ENCODE measurements at places on chromosomes 1 and 21.

- DNase-seq = no peak
These were observed 77.6 kb downstream of the PLXNA2 start for GRCh38 chr1:208166340-208167138.

- no peak for DNase-seq
These were observed 1719.5 kb downstream of the MRPL39 start for GRCh38 chr21:23887725-23888306.

GRCh38 chr1:179127163-179127895, 45.5 kb downstream of the TOR3A start:
- no peak for DNase-seq

- no peak for DNase-seq
These were observed 32.2 kb upstream of the SNX27 start for GRCh38 chr1:151579436-151580225.

DNA sequence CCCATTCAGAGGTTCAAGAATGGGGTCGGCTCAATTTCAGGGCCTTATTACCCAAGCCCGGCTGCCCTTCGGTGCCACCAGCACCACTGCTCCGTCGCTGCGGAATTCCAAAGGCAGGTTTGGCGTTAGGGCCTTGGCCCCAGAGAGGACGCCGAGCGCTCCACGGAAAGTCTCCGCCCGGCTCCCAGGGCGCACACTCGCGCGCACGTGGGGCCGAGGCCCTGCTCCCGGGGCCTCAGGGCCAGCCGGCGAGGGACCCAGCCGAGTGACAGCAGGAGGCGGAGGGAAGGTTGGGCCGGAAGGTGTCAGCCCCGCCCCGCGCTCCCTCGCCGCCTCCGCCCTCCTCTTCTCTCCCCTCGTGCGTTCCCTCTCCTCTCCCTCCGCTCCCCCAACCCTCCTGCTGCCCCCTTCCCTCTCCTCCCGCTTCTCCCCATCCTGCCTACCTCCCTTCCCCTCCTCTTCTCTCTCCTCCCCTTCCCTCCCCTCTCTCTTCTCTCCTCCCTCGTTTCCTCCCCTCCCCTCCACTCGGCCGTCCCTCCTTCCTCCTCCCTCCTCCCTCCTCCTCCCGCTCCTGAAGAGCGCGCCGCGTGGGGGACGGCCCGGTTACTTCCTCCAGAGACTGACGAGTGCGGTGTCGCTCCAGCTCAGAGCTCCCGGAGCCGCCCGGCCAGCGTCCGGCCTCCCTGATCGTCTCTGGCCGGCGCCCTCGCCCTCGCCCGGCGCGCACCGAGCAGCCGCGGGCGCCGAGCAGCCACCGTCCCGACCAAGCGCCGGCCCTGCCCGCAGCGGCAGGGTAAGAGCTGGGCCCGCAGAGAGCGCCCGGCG, at the start of gene ETS2:
Gene ETS2 (plus strand): TSS at position 602 of the 825 bp plus-strand sequence. CDS start 4,106 bp downstream, outside the sequence.
- peak; percentile 36 for DNase-seq

DNA sequence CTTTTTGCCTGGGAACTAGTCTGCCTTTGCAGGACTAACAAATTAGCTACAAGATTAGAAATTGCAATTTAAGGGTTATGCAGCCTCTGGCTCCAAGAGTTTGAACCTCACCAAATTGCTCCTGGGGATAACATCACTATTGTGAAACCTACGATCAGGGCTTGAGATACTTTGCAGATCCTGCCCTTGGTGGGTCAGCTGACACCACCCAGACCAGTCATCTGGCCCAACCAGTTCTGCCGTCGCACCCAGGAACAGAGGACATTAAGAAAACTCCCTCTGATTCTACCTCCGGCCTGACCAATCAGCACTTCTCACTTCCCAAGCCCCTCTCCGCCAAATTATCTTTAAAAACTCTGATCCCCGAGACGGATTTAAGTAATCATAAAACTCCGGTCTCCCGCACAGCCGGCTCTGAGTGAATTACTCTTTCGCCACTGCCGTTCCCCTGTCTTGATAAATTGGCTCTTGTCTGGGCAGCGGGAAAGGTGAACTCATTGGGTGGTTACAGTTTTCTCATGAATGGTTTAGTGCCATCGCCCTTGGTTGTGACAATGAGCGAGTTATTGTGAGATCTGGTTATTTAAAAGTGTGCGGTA, 32.9 kb upstream of the B3GALT5 start:
- DNase-seq = no peak

- DNase-seq = no peak
These were observed 9.7 kb downstream of the MACF1 start for GRCh38 chr1:39214021-39214713.

GRCh38 chr1:16976966-16977365, 3.5 kb downstream of the MFAP2 start:
- DNase-seq = no peak

DNA sequence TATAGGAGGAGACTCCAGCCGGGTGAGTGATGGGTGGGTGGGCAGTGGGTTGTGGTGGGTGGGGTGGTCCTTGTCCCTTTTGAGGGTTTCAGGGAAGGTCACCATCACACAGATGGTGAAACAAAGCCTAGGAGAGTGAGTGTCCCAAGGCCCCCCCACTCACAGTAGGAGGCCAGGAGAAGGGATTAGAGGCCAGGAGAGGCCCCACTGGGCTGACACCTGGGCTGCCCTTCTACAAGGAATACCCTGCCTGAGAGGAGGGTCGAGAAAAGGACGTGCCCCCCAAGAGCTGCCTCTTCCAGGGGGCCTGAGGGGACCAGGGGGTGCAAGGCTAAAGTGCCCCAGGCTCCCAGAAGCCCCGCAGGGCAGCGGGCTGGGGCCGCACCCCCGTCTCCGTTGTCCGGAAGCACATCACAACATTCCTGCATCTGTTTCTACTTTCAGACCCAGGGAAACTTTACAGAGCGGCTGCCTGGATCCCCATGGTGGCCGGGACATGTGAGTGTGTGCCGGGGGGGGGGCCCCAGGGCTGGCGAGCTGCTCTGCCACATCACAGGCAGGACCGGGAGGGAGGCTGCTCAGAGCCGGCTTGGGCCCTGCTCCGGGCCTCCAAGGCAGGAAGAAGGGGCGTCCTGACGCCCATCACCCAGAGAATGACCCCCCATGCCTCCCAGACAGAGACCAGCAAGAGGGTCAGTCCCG, 68.2 kb downstream of the ARHGEF16 start:
- no peak for DNase-seq

GRCh38 chr1:24443241-24443656, 27.6 kb downstream of the NIPAL3 start:
- no peak for DNase-seq

DNA sequence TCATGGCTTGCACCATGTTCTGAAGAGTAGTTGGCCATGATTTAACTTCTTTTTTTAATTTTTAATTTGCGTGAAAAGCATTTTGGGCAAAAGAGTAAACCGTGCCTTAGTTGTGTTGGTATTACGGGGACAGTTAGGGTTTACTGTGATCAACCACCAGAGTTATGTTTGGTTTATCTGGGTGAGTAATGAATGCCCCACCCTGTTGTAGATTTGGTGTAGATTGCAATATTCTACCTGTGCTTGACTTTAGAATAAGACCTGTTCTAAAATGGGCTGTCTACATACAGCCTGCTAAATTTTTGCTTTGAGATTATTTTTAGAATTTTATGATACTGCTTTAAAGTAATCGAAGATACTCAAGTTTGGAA, 1.4 kb downstream of the USP25 start:
- no peak for DNase-seq

GRCh38 chr1:53025034-53025768, 36.8 kb upstream of the PODN start:
- no peak for DNase-seq

DNA sequence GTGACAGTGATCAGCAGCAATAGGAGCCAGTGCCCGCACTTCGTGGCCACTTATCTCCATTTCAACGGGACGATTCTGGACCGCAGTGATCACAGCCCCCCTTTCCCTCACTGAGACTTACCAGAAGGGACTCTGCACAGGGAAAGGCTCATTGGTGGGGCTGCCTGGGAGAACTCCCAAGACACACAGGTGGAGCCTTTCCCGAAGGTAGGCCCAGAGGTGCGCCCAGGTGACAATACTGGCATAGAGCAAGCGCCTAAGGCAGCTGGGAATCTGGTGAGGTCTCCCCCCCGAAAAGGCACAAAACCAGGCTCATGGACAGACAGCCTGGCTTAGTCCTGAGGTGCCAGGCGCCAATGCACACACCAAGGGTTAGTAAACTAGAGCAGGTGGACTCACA, 318.9 kb downstream of the AJAP1 start:
- no peak for DNase-seq

- DNase-seq = no peak
These were observed 489 bp downstream of the CELSR2 start for GRCh38 chr1:109249654-109250401.

DNA sequence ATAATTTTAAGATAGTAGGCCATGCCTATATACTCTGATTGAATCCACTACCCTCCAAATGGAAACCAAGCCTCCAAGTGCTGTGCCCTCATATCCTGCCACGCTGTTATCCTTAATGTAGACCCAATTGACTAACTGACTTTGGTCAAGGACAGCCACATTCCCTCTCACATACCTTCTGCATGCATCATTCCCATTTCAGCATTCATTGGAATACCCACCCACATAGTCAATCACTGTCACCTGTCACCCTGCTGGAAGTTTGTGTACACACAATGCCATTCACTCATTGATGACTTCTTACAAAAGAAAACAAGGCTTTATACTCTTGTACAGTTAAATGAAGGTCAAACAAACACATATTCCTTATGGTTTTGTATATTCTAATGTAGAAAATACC, 221.1 kb upstream of the PBX1 start:
- DNase-seq = no peak

- DNase-seq = peak; percentile 16
These were observed 77.0 kb downstream of the CTH start for GRCh38 chr1:70487910-70488665.

GRCh38 chr1:28130901-28131300, 42.5 kb upstream of the EYA3 start:
- DNase-seq = no peak

DNA sequence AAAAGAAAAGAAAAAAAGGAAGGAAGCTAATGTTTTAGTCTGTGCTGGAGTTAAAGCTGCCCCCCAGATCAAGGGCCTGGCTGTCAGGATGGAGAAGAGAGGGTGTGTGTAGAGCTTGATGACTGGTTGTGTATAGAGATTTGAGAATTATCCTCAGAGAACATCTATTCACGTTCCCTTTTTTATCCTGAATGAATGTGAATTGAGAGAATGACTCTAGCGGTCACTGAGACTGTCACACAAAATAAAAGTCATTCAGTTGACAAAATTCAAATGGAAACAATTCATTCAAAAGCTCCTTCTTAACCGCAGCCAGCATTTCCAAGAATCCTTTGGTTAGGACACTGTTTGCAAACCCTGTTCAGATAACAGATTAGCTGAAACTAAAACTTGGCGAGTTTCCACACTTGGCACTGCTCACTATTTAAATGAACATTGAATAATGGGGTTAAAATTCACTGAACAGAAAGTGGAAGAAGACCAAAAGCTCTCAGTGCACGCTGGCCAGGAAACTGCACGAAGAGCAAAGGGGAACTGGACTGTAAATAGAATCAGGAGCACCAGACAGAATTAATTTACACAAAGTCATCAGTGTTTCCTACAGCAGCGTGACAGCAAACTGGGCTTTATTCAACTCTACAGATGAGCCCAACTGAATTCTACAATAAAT, 13.6 kb upstream of the FAM89A start:
- peak; percentile 4 for DNase-seq

- DNase-seq = no peak
These were observed 65.1 kb upstream of the DUSP10 start for GRCh38 chr1:221806984-221807383.

GRCh38 chr1:30988045-30988444, 77.5 kb downstream of the PUM1 start:
- no peak for DNase-seq

- no peak for DNase-seq
These were observed 2.9 kb downstream of the CHAF1B start for GRCh38 chr21:36388096-36388495.

GRCh38 chr1:227140376-227140775, 177.9 kb downstream of the CDC42BPA start:
- no peak for DNase-seq

DNA sequence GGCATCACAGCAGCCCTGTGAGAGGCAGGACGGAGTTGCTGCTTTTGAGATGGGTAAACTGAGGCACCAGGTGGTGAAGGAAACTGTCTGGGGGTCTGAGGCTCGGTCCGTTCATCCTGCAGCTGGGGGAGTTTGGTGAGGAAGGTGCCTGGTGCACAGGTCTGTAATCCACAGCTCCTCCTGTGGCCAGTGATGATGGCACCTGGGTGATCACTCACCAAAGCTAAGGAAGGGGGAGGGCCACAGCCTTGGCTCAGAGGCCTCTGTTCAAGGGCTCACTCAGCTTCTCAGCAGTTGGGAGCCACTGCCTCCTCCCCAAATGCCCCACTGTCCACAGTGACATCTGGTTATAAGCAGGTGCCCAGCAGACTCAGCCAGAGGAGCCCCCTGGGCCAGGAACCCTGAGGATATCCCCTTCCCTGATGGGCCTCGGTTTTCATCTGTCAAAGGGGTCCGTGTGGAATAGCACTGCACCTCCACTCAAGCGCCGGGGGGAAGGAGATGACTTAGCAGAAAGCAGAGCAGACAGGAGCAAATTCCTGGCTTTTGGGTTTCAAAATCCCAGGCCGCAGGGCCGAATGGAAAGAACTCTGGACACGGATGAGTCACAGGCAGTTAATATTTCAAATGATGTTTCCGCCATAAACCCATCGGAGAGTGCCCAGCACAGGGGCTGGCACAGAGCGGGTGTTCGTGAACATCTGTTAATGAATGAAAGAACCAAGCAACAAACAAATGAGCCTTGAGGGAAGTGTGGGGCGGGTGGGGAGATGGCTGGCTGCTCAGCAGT, 82.8 kb downstream of the DMRTB1 start:
- no peak for DNase-seq

- DNase-seq = no peak
These were observed 109.0 kb downstream of the ETS2 start for GRCh38 chr21:38914528-38915293.

DNA sequence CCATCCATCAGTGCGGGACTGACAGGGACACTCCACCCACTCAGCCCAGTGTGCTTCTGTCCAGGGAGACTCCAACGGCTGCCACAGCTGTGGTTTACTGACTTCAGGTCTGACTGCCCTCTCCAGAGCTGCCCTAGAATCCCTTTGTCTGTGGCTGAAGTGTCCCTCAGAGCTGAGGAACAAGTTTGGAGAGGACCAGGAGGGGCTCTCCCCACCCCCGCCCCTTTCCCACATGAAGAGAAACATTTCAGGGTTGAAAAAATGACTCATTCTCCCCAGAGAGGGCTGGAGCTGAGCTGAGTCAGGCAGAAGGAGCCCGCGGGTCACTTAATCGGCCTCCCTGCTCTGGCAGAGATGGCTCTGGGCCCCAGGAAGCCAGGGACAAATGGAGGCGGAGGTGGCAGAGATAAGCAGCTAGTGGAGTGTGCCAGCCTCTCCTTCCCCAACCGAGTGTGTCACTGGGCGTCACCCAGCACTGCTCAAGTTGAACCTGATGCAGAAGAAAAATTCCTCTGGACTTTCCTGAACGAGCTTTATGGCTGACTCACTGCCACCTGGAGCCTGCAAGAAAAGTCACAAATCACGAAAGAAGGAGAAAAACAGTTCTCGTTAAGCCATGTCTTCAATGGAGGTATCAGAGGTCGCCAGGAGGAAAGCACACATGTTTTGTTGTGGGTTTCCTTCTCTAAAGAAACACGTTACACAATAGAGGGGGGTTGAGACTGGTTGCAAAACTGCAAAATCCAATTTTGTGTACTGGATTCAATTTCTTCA, 34.3 kb upstream of the ECE1 start:
- peak; percentile 41 for DNase-seq

Data from GM12878 (cell line).